ENCODE measurements at places on chromosomes 2 and 18.
A peak's percentile ranks its signal among the peaks of the same experiment; 100 is the strongest.

DNA sequence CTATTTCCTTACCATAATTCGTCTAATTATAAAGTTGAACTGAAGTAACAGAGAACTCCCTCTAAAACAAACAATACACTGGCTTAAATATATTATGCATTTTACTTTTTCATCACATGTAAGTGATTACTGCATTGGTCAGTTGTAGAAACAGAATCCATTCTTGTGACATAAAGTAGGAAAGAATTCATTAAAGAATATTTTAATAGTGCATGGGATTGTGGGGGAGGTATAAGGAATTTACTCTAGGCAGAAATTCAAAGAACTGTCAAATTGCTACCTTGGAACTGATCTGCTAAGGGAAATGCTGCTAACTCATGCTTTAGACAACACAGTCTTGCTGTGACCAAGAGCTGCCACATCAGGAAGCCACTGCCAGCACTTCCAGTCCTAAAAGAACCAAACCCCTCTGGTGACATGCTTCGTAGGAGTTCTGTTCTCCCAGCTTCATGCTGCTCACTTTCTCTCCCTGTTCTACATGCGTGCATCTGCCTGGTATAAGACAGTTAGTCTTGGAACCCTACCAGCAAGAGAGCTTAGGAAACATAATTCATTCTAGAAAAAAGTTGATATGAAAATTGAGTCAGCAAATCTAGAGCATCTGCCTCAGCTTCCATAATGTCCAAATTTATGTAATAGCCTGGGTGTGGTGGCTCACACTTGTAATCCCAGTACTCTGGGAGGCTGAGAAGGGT lies 1137.6 kb upstream of the NXPH2 start:
- DNase-seq, result no peak

GRCh38 chr2:2244508-2244907 lies 86.6 kb downstream of the MYT1L start:
- no peak for DNase-seq

- DNase-seq, result no peak
Measured at GRCh38 chr18:24368749-24369148, 28.9 kb downstream of the OSBPL1A start.

DNA sequence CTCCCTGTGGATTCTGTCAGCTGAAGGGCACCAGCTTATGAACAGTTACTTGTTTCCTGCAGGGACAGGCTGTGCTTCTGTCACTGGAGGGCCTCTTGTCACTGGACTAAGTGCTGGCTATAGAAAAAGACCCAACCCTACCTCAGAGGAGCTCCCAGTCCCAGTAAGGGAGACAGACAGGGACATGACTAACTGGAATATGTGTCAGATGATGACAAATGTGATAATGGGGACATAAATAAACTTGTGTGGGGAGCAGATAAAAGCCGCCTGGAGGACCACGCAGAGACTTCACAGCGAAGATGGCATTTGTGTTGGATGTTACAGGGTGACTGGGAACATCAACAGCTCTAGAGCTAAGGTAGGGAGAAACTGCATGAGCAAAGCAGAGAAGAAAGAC lies 95.0 kb downstream of the MAPRE2 start:
- DNase-seq, result no peak

GRCh38 chr2:234178330-234179030 lies 128.0 kb downstream of the SPP2 start:
- no peak for DNase-seq

DNA sequence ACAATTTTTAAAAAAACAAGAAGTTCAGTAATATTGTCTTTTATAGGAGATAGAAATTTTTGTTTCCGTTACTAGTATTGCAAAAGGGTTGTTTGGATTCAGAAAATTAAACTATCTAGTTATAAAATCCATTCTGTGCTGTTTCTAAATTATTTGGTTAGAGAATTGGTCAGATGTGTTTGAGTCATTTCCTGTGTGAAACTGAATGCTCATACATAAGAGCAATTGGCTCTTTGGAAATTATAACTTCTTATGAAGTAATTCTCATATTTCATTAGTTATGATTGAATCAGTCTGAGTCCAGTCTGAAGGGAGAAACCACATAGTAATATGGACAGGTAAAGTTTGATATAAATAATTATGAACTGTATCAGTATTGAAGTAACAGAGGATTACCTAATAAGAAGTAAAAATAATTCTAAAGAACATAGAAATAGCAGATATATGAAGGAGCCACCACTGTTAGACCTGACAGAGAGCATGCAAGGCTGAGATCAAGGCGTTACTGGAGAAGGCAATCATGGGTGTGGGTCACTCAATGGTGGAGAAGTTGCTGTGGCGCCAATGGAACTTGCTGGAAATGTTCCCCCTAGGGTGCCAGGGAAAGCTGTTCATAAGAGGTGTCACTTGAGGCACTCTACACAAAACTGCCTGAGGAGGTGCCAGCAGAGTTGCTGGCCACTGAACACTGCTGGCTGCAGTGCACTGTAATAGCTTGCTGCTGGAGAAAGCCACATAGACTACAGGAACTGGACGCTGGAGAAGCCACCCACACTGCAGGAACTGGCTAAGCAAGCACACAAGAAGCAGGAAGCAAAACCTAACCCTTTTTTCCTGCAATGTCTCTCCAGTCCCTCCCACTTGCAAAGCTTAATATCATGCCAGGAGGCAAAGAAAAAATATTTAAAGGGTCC lies 18.0 kb upstream of the FAP start:
- no peak for DNase-seq

GRCh38 chr18:63051928-63052327 lies 267.6 kb downstream of the BCL2 start:
- DNase-seq, result no peak

- DNase-seq, result no peak
Measured at GRCh38 chr2:104487366-104487765, 366.5 kb upstream of the POU3F3 start.

GRCh38 chr2:197908156-197908555 lies 103.8 kb downstream of the PLCL1 start:
- no peak for DNase-seq

DNA sequence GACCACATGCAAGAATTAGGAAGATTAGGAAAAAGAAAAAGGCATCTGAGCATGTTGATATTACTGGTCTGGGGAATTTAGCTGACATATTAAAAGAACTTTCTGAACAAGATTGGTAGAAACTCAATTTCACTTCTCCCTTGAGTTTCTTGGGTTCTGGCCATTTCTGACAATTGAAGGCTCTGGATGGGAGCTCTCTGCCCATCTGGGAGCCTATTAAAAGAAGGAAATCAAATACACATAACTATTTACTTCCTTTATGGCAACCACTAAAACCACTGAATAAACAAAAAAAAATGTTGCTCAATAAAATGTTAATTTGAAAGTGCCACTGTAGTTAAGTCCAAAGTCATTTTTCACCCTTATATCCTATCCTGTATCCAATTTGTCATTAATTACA lies 216.8 kb upstream of the HNMT start:
- DNase-seq, result no peak

DNA sequence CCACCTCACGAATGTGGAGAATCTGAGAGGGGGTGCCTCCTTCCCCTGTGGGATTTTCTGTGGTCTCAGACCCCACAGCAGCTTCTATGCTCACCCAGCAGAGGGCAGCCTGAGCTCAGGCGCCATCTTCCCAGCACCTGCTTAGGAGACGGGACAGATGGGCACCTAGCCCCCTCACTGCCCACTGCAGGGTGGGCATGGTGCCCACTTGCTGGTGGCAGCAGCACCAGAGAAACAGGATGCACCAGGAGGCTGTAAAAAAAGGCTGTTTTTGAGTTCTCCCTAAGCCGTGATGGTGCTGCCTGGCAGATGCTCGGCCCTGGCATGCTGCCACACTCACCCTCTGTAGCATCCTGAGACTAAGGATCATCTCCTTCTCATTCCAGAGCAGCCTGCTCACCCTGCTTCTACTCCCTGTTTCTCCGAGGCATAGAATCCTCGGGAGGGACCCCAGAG lies 19.1 kb upstream of the SLC20A1 start:
- peak; percentile 40 for DNase-seq

DNA sequence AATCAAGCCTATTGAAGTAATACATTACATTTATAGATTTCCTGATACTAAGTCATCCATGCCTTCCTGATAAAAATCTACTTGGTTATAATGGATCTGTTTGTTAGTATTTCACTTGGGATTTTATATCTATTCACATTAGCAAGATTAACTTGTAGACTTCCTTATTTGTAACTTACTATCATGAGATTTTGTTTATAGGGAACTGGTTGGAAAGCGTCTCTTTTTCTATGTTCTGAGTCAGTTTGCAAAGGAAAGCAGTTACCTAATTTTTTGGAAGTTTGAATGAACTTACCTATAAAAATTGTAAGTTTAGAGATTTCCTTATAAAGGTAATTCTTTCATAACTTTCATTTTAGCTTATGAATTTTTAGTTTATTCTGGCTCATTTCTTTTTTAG lies 141.4 kb downstream of the SMAD7 start:
- DNase-seq, result no peak

- DNase-seq, result no peak
Measured at GRCh38 chr2:15784886-15785801, 155.2 kb upstream of the MYCN start.

DNA sequence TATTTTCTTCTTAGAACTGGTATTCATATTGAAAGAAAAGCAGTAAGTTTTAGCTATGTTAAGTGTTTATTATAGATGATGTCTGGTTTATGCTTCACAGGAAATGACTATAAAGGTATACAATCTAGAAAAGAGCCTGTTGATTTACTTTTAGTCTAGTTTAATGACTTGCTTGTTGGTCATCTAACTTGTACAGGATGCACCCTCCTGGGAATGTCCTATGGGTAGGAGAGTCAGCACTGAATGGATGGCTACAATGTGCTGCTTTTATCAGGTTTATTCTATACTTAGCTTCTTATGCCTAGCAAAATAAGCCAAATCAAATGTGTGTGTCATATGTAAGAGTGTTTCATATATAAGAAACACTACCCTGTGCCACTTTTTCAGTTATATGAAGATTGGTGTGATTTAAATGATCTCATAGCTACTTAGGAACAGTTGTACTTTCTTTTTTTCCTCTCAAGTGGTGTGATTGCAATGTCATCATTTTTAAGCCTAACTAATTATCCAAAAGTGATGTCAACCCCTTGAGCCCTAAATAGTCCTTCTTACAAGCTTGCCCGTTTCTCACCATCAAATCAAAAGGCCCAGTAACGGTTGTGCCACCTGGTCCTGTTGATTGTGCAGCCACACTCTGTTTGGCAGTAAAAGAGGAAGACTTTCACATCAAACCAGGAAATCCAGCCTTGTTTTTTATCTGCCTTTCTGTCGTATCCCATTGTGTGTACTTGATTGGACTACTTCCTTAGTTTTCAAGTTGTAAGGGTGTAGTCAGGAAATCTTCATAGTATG lies 176.0 kb downstream of the DIS3L2 start:
- no peak for DNase-seq

- no peak for DNase-seq
Measured at GRCh38 chr2:230927711-230928341, 2.8 kb upstream of the GPR55 start.

- no peak for DNase-seq
Measured at GRCh38 chr2:169178804-169179390, 109.5 kb downstream of the DHRS9 start.

GRCh38 chr18:78632111-78632541 lies 347.5 kb upstream of the SALL3 start:
- no peak for DNase-seq

- DNase-seq, result no peak
Measured at GRCh38 chr18:75324686-75325257, 102.7 kb downstream of the SMIM21 start.

GRCh38 chr2:199572571-199572970 lies 114.8 kb upstream of the SATB2 start:
- no peak for DNase-seq

DNA sequence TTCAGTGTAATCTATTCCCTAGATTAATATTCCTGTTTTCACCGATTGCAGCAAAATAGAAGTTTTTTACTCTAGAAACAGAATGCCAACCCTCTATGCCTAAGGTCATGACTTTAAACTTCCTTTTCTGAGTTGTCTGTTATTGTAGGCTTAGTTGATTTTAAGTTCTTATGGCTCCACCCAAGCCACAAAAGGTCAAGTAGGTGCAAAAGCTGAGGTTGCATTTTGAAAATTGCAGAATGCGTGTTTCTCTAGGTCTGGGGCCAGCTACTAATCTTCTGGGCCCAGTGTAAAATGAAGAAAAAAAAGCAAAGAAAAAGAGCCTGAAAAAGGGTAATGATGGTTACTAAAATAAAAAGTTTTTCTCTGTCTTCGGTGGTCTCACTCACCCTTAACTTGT lies 635.7 kb upstream of the FAM98A start:
- no peak for DNase-seq

DNA sequence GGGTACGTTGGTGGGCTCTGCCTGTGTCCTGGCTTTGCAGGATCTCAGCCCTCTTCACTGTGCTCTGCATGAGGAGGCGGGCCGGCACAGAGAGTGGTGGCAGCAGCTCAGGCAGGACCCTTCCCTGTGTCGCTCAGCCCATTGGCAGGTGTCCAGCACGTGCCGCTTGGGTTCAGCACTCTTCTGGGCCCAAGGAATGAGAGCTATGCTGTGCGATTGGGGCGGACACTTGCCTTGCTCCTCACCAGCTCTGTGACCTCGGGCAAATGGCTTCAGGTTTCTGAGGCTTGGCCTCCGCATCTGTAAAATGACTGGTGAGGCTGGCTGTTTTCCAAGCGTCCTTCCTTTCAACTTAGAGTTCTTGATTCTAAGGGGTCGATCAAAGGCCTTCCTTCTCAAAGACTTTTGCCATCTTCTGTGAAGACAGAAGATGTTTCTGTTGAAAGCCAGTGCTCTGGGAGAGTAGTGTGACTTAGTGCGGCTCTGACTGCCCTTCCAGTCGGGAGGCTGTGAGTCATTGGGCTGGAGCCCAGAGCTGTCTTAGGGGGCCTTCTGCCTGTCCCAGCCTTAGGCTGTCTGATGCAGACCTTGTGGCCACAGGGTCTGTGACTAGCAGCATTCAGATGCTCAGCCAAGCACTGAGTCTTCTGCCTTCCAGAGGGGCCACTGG lies 35.6 kb downstream of the GLI2 start:
- no peak for DNase-seq

- DNase-seq, result no peak
Measured at GRCh38 chr2:189233527-189233926, 54.0 kb upstream of the COL5A2 start.

DNA sequence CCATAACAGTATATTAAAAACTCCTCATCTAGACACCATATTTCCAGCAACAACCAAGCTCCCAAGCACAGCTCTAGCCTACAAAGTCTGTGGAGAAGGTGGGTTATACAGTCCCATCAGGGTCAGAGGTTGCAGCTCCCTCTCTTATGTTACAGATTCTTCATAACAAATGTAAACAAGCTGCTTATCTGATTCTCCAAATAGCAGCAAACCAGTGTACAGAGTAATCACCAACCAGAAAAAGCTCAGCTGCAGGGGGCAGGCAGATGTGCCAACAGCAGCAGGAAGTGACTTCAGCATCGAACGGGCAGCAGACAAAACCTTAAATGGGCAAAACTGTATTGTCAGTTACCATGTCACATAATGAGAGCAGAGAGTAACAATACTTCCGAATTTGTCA lies 52.9 kb upstream of the NABP1 start:
- DNase-seq, result peak; percentile 24

- no peak for DNase-seq
Measured at GRCh38 chr2:12819103-12819475, 102.4 kb downstream of the TRIB2 start.

- DNase-seq, result no peak
Measured at GRCh38 chr2:185130685-185131084, 532.4 kb downstream of the ZNF804A start.
